Stimulated activated CD8-positive, alpha-beta memory T cell treated with anti-CD3 and anti-CD28 coated beads, Interleukin-15, amount 100 ng/mL, for 4 hours (primary cell): ENCODE measurements at places on chromosomes 2 and 18.

DNA sequence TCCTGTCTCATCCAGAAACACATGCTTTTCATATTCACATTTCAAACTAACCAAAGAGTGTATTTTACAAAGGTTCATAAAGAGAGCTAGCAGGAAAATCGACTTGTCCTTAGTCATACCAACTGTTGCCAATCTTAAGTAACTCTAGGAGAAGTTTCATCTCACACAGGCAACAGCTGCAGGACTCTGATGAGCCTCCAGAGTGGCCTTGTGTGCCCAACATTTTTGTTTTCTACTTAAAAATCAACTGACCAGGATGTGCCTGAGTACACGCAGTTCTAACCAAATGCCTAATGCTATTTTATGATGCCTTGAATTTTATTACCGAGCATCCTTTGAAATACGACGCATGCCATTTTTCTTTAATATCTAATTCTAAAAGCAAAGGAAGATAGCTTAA is 595.9 kb upstream of the LRRTM4 start:
- no peak for DNase-seq

GRCh38 chr18:24631243-24632025 is 171.0 kb downstream of the HRH4 start:
- no peak for DNase-seq

- no peak for DNase-seq
These were observed 95.3 kb upstream of the ALKAL2 start for GRCh38 chr2:383178-383577.

GRCh38 chr2:136212426-136213378 is 94.8 kb upstream of the CXCR4 start:
- DNase-seq, result no peak

- no peak for DNase-seq
These were observed at the start of gene RAB31 for GRCh38 chr18:9708057-9708433. Gene RAB31 (plus strand): TSS chr18:9708301. CDS start chr18:9708406, 105 bp downstream.

GRCh38 chr2:132037527-132038178 is 124.1 kb downstream of the ANKRD30BL start:
- no peak for DNase-seq

- no peak for DNase-seq
These were observed 51.1 kb downstream of the RBKS start for GRCh38 chr2:27839022-27839618.

- DNase-seq, result no peak
These were observed 24.7 kb downstream of the RAPH1 start for GRCh38 chr2:203510256-203510940.

- no peak for DNase-seq
These were observed 439.7 kb downstream of the RND3 start for GRCh38 chr2:150047620-150048222.

DNA sequence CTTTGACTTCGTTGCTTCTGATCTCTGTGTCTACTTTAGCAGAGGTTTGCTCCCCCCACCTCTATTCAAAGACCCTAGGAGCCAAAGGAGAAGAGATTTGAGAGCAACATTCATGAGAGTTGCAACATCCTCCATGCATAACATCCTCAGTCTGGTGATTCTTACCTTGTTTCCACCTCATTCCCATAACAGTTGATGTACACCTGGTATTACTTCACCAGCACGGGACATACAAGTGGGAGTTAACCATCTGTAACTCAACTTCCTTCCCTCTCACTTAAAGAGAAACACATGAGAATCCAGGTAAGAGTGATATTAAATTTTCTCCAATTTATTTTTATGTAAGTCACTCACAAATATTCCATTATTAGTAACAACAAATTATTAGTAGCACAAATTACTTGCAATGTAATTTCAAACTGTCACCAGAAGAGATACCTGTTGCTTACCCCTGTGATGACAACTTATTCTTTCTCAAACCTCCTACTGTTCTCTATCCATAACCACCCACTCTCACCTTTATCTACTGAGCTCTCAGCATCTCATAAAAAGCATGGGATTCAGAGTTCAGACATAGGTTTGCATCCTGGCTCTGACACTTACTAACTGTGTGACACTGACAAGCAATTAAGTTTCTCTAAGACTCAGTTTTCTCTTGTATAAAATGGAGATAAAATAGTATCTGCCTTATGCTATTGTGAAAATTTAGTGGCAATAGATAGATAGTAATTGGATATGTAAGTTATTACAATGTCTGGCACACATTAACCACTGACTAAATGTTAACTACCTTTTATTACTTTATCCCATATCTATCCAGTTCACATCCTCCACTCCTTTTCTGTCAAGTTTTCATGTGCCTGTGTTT is 184.6 kb upstream of the SRD5A2 start:
- no peak for DNase-seq

DNA sequence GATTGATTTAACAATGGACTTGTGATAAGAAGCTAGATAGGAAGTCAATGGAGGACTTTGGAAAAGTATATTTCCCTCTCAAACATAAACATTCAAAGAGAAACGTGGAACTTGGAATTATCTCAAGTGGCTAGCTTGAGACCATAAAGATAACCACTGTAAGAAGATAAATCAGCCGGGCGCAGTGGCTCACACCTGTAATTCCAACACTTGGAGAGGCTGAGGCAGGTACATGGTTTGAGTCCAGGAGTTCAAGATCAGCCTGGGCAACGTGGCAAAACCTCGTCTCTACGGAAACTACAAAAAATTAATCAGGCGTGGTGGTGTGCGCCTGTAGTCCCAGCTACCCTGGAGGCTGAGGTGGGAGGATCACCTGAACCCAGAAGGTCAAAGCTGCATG is 405.9 kb upstream of the ACVR2A start:
- DNase-seq, result no peak

DNA sequence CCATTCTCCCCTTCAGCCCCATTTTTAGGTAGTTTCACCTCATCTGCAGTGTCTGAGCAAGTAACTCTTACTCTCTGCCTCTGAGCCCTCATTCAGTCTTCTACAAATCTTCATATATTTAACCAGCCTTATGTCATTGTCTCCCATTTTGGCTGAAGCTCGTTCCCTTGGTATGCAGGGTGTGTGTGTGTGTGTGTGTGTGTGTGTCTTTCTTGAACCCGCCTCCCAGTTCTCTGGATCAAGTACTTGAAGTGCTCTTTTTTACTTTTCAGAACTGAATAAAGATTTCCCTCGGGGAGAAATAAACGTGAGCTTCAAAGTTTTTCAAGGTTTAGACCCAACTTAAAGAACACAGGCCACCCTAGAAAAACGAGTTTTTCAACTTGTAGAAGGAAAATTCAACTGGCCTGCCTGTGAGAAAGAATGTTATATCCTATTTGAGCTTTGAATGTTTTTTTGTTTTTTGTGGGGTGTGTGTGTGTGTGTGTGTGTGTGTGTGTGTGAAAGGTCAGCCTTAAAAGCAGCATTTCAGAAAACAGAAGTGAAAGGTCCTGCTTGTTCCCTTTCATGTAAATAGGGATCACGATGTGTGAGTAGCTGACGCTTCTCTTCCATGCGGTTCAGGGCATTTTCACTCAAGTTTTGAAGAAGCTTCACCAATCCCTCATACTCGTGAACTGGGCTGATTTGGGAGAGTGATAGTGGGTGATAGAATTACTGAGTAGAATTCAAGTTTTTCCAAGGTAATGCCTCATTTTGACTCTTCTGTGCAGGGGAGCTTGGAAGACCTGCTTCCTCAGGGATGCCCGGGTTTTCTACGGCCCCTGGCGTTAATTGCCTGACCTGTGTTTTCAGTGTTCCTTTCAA is 50.6 kb upstream of the EML6 start:
- no peak for DNase-seq

- no peak for DNase-seq
These were observed 280.9 kb upstream of the SIX2 start for GRCh38 chr2:45289997-45290709.

DNA sequence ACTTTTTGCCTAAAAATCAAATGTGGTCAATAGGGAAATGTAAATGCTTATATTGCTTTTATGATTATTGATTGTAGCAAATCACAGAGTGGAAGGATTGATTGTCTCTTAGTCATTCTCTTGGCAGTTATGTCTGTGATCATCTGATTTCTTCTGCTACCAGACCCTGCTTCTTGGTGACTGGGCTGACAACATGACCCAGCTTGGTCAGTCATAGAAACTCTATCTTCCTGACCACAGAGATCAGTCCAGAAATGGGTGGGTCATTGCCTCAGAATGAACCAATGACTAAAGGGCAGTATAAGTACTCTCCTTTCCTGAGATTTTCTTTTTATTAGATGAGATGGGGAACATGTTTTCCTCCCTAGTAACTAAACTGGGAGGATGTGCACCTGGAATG is 87.6 kb downstream of the MAIP1 start:
- no peak for DNase-seq

DNA sequence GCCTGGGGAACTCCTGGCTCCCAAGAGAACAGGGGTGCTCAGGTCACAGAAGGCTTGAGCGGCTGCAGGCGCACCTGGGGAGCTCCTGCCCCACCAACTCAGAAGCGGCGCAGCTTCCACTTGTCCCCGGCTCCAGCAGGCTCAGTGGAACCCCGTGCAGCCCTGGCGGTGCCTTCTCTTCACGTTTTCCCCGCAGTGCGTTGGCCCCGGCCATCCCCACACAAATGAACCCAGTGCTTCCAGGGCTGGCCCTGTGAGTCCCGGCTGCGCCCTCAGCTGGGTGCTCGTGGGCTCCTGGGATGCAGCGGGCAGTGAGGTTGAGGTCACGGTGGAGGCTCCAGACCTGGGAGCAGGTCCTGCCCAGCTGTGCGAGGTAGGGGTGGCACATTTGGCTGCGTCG is 17.9 kb upstream of the MBD2 start:
- no peak for DNase-seq

- no peak for DNase-seq
These were observed 42.7 kb downstream of the ZNF516 start for GRCh38 chr18:76452357-76452756.

DNA sequence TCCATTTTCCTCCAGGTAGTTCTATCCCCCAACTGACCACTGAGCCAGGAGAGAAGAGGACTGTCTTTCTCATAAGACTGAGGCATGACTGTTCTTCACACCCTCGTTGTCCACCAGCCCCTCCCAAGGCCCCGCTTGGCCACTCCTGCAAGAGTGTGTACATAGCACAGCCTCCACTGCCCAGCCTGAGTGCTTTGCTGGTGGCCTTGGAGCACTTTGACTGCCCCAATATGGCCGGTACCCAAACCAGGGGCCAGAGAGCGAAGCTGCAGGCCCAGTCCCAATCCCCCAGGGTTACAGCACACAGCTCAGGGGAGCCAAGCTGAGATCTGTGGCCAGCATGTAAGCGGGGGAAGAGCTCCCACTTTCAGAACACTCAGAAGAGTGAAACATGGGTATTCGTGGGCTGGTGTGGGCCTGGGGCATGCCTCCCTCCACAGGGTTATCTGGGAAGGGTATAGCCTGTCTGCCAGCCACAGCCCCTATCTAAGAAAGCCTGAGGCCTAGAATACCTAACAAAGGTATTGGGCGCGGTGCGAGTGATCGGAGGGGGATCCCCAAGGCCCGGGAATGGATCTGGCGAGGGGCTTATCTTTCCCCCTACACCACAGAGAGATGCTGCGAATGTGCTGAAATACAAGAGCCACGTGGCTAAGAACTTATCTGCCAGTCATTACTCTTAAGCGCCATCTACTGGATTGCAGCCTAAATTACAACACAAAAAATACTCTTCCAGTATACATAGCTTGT is 163.8 kb downstream of the WDPCP start:
- DNase-seq, result no peak

GRCh38 chr2:230360028-230360427 is 33.0 kb downstream of the SP140L start:
- no peak for DNase-seq

- DNase-seq, result no peak
These were observed 9.3 kb downstream of the IL1R2 start for GRCh38 chr2:102000813-102001766.

GRCh38 chr18:22939649-22940048 is 6.5 kb downstream of the RBBP8 start:
- DNase-seq, result no peak
